ENCODE measurements at places on chromosomes 2 and 18. TPM values are rescaled to one million over a fixed set of nuclear protein-coding genes. Genes with fewer than 3 reads are reported as not detected.

GRCh38 chr18:63192126-63192884 is 127.3 kb downstream of the BCL2 start:
- no peak overlapping the region for H3K27ac ChIP-seq
- no peaks in the 10 kb centered on the region for H3K36me3 ChIP-seq
- DNase-seq: no peak
- no peaks in the 10 kb centered on the region for H3K27me3 ChIP-seq

Gene IRS1
- total RNA-seq: 2.2 TPM

Gene RNF144A
- 41.1 TPM for total RNA-seq

GRCh38 chr2:112027767-112028166 is 27.3 kb upstream of the TMEM87B start:
- no peaks in the 10 kb centered on the region for H3K27me3 ChIP-seq
- no peaks in the 10 kb centered on the region for H3K4me1 ChIP-seq
- H3K36me3 ChIP-seq: no peaks in the 10 kb centered on the region

DNA sequence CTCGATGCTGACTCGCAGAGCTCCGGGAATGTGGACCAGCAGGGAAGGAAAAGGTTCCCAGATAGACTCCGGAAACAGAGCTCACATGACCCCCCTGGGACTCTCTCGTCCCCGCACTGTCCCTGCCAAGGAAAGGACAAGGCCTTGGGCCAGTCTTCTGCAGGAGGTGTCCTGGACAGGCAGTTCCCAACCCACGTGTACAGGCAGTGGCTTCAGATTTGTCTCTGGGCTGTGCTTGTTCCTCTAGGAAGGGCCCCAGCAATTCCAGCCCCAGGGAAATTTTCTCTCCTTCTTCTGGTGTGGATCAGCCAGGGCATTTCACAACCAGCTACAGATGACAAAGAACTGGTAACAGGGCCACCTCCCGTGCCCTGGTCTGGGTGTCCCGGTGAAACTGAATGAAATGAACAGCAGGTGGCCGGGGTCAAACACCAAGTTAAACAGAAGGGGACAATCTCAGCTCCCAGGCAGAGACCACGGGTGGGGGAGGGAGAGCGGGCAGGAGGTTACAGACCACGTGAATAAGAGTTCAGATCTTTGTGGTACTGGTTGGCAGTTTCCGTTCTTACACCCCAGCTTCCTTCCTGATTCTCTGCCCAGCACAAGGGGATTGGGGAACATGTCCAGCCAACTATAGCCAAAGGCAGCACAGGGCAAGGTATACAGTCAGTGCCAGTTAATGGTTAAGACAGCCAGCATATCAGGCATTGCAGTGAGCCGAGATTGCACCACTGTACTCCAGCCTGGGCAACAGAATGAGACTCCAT is 52.2 kb upstream of the CAB39 start:
- H3K36me3 ChIP-seq: no peaks in the 10 kb centered on the region
- peak overlapping the region; percentile 54 for H3K27ac ChIP-seq
- peaks cover 94% of the 10 kb centered on the region for H3K4me1 ChIP-seq
- DNase-seq: peak; percentile 50
- no peaks in the 10 kb centered on the region for H3K27me3 ChIP-seq

Gene TTC39C
- 168 TPM for total RNA-seq

Gene KCNF1
- total RNA-seq: not detected

GRCh38 chr18:60895181-60895580 is 438.0 kb upstream of the CDH20 start:
- no peak overlapping the region for H3K27ac ChIP-seq
- H3K27me3 ChIP-seq: no peaks in the 10 kb centered on the region
- no peaks in the 10 kb centered on the region for H3K36me3 ChIP-seq
- no peak for DNase-seq
- H3K4me1 ChIP-seq: no peaks in the 10 kb centered on the region

GRCh38 chr2:8659735-8660492 is 21.9 kb upstream of the ID2 start:
- no peak overlapping the region for H3K27ac ChIP-seq
- DNase-seq: no peak
- peaks cover 6% of the 10 kb centered on the region for H3K4me1 ChIP-seq
- no peaks in the 10 kb centered on the region for H3K36me3 ChIP-seq

- H3K36me3 ChIP-seq: no peaks in the 10 kb centered on the region
- H3K27me3 ChIP-seq: no peaks in the 10 kb centered on the region
- H3K4me3 ChIP-seq: no peak overlapping the region
- H3K4me1 ChIP-seq: no peaks in the 10 kb centered on the region
- no peak overlapping the region for H3K27ac ChIP-seq
These were observed 161.2 kb downstream of the PTPRM start for GRCh38 chr18:7728297-7728696.

Gene MAPK4
- total RNA-seq: not detected

Gene QPCT
- total RNA-seq: 1.2 TPM

DNA sequence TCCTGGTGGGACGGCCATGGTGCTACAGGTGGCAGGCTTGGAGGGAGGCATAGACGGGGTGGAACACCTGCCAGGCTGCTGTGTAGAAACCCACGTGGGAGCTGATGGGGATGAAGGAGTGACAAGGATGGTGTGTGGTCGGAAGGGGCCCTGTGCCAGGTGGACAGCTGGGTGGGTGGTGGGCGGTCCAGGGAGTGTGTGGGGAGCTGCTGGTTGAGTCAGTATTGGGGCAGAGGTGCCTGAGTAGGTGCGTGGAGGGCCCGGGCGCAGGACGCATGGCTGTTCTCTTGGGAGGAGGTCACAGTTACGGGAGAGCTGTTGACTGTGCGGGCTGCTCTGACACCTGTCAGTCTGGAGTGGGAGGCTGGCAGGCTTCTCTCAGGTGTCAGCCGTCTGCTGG is 12.6 kb upstream of the D2HGDH start:
- H3K4me3 ChIP-seq: no peak overlapping the region
- DNase-seq: no peak
- no peaks in the 10 kb centered on the region for H3K4me1 ChIP-seq
- H3K27ac ChIP-seq: no peak overlapping the region
- H3K27me3 ChIP-seq: no peaks in the 10 kb centered on the region
- peaks cover 31% of the 10 kb centered on the region for H3K36me3 ChIP-seq

GRCh38 chr2:207478572-207478971 is 51.2 kb upstream of the CREB1 start:
- H3K4me1 ChIP-seq: peaks cover 18% of the 10 kb centered on the region
- H3K36me3 ChIP-seq: no peaks in the 10 kb centered on the region
- no peaks in the 10 kb centered on the region for H3K27me3 ChIP-seq

- no peak within 1 kb of the TSS for H3K4me3 ChIP-seq
- H3K27me3 ChIP-seq: peaks cover 5% of the 10 kb centered on the region
- no peaks in the 10 kb centered on the region for H3K36me3 ChIP-seq
- no peak within 1 kb of the TSS for H3K27ac ChIP-seq
- H3K4me1 ChIP-seq: no peaks in the 10 kb centered on the region
- no peak for DNase-seq
These were observed at the start of gene KCNF1 for GRCh38 chr2:10911291-10912075. KCNF1 (plus strand) TSS chr2:10911934; CDS start chr2:10912427, 493 bp downstream.

DNA sequence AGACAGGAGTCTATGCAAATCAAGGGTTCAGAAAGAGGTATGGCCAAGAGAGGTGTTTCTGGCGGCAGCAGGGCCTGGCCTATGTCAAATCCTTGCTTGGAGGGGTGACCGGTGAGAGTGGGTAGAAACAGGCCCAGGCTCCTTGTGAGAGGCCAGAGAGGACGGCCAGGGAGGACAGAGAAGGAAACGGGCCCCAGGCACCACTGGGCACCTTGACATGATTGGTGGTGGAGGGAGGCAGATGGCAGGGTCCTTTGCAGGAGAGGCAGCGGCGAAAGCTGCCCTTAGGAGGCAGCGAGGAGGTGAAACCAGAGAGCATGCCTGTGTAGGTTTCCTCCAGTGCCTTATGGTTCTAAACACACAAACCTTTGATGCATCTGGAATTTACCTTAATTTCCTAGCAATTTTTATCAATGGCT is 6.2 kb downstream of the RAMP1 start:
- H3K4me1 ChIP-seq: no peaks in the 10 kb centered on the region
- no peak overlapping the region for H3K27ac ChIP-seq
- no peak overlapping the region for H3K4me3 ChIP-seq
- no peak for DNase-seq

- H3K27me3 ChIP-seq: no peaks in the 10 kb centered on the region
- H3K27ac ChIP-seq: no peak overlapping the region
- no peaks in the 10 kb centered on the region for H3K36me3 ChIP-seq
- no peaks in the 10 kb centered on the region for H3K4me1 ChIP-seq
- no peak for DNase-seq
These were observed 65.5 kb downstream of the CCBE1 start for GRCh38 chr18:59631583-59632181.

- peak overlapping the region; percentile 87 for H3K27ac ChIP-seq
- H3K4me3 ChIP-seq: peak overlapping the region; percentile 82
- peaks cover 12% of the 10 kb centered on the region for H3K36me3 ChIP-seq
- no peaks in the 10 kb centered on the region for H3K27me3 ChIP-seq
- H3K4me1 ChIP-seq: peaks cover 44% of the 10 kb centered on the region
These were observed 853 bp downstream of the LANCL1 start for GRCh38 chr2:210475706-210476105.

DNA sequence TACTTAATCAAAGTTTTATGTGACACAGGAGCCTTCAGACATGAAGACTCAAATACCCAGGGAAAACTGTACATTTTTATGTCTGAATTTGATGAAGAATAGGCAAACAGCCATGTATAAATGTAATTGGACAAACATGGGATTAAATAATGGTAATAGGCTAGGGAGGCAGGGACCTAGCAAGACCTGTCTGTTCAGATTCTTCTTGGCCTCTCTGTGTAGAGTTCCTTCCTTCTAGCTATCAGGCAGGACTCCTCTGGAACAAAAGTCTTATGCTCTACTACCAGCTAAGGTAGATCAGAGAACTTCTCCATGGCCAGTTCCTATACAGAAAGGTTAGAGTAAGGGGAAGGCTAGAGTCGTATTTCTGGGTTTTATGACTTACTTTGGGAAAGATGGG is 9.5 kb upstream of the PARD3B start:
- no peak overlapping the region for H3K4me3 ChIP-seq
- no peaks in the 10 kb centered on the region for H3K36me3 ChIP-seq

- no peaks in the 10 kb centered on the region for H3K4me1 ChIP-seq
- no peaks in the 10 kb centered on the region for H3K36me3 ChIP-seq
- H3K27ac ChIP-seq: no peak overlapping the region
- H3K4me3 ChIP-seq: no peak overlapping the region
- no peak for DNase-seq
These were observed 131.4 kb downstream of the TRABD2A start for GRCh38 chr2:84749442-84749841.

GRCh38 chr18:55353391-55353790 is 234.6 kb downstream of the TCF4 start:
- H3K36me3 ChIP-seq: no peaks in the 10 kb centered on the region
- H3K27me3 ChIP-seq: no peaks in the 10 kb centered on the region
- H3K4me3 ChIP-seq: no peak overlapping the region
- no peak overlapping the region for H3K27ac ChIP-seq

GRCh38 chr2:62297624-62298010 is 101.7 kb downstream of the B3GNT2 start:
- no peaks in the 10 kb centered on the region for H3K27me3 ChIP-seq
- H3K4me3 ChIP-seq: no peak overlapping the region
- DNase-seq: no peak
- peaks cover 7% of the 10 kb centered on the region for H3K4me1 ChIP-seq

Gene BABAM2
- 41.2 TPM for total RNA-seq

DNA sequence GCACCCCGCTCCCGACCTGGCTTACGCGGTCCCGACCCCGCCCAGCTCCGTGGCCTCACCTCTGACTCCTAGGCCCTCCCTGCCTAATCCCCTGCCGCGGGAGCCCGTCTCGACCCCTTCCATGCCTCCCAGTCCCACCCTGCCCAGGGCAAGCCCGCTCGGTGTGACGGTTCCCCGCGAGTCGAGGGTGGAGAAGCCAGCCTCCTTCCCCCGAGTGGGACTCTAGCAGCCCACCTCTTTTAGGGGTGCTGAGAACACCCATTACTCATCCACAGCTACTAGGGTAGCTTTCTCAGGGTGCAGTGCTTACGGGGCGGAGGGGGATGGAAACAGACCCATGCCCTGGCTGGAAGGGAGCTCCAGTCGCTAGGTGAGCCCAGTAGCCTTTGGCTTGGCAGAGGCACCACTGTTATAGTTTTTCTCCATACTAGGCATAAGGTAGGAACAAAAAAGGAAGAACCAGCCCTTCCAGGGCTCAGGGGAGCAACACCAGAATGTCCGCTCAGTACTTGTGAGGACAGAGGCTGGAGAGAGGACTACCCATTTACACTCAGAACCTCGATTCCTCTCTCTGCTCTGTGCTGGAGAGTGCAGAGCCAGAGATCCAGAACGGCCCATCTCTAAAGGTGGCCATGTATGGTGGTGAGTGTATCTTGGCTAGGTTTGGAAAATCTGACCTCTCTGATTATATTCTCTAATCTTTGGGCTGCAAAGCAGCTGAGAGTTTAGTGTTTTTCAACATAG is 606 bp downstream of the AGBL5 start:
- peak overlapping the region; percentile 57 for H3K4me3 ChIP-seq
- no peak for DNase-seq
- peaks cover 10% of the 10 kb centered on the region for H3K36me3 ChIP-seq

- H3K4me1 ChIP-seq: no peaks in the 10 kb centered on the region
- no peaks in the 10 kb centered on the region for H3K36me3 ChIP-seq
- no peak overlapping the region for H3K4me3 ChIP-seq
- no peaks in the 10 kb centered on the region for H3K27me3 ChIP-seq
These were observed 80.1 kb downstream of the KCNS3 start for GRCh38 chr2:17958466-17959092.

DNA sequence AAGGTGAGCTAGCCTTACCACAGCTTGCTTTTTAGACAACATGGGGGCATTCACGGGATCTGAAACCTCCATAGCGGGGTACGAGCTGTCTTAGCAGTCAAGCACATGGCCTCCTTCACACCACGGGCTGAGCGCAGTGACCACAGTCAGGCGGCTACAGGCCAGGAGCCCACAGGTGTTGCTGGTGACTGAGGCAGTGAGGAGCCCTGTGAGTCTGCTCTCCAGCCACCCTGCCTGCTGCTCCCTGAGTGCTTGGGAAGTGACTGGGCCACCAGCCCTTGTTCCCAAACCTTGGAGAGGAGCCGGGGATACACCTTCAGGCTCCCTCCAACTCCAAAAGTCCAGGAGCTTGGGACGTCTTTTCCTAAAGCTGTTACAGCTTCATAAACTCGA is 418.1 kb upstream of the MYT1L start:
- no peaks in the 10 kb centered on the region for H3K36me3 ChIP-seq
- H3K27ac ChIP-seq: no peak overlapping the region
- no peaks in the 10 kb centered on the region for H3K27me3 ChIP-seq

DNA sequence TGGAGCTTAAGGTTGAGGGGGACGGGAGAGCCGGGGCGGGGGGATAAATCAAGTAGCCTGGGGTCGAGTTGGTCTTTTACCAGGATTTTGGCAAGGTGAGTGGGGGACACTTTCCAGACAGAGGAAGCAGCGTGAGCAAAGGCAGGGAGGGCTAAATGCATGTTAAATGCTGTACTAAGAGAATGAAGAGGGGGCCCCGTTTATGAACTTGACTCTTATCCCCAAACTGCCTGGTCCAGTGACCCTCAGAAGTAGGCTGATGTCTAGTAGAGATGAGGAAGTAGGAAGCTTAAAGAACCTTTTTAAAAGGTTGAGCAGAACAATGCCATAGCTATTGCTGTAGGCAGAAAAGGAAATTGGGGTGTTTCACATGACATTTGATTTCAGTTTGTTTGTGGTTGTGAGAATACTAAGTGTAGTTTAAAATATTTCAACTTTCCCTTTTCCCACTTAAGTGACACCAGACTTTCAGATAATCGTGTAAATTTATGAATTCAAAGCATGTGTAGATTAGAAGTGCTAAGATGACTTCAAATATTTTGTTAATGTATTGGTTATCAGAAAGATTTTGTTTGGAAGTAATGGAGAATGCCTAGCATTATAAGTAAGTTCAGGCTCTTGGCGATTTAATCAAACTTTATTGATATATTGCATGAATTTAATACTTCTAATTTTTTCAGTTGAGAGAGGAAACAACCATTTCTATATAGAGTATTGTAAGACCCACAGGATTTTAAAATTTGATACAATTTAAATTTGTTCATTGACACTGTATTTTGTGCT is 1.8 kb downstream of the REL start:
- H3K27ac ChIP-seq: peak overlapping the region; percentile 100
- H3K4me1 ChIP-seq: peaks cover 48% of the 10 kb centered on the region
- H3K27me3 ChIP-seq: no peaks in the 10 kb centered on the region
- H3K4me3 ChIP-seq: peak overlapping the region; percentile 96
